ENCODE measurements at places on chromosomes 5 and 9.
A peak's percentile ranks its signal among the peaks of the same experiment; 100 is the strongest.

GRCh38 chr9:22683700-22684075, 237.1 kb downstream of the DMRTA1 start:
- peak; percentile 76 for ATAC-seq

GRCh38 chr9:100090880-100091279, 7.9 kb downstream of the ERP44 start:
- ATAC-seq: no peak

DNA sequence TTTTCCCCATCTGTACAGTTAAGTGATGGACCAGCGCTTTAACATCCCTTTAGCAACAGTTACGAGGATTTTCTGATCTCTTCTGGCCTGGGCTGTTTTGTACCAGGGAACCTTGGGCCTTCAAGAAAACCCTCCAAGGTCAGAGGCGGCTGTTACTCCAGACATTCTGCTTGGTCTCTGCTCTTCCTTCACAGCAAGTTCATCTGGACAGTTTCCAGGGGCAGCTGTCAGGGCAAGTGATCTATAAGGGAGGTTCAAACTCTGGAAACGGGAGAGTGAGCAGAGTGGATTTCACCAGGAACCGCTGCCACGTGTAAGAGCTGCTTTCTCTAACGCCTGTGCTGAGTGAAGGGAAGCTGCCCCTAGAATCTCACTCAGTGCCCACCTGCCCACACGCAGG, 36.7 kb downstream of the ZNF618 start:
- ATAC-seq: no peak

- peak; percentile 39 for ATAC-seq
These were observed 292.5 kb downstream of the PARP8 start for GRCh38 chr5:50958852-50959457.

DNA sequence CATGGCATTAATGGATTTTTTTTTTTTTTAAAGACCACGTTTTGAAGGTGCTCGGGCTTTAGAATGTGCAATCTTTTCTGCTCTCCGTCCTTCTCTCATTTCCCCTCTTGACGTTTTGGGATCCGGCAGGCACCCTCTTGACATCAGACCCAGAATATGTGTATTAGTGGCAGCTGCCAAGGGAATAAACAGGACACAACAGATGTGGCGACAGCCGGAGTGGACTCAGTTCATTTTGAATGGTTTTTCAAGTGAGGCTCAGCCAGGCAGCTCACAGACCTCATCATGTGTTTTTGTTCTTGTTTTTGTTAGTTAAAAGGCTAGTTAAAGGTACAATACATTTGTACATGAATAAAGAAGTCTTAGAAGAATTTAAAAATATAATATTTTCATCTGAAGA, 365.0 kb upstream of the SEMA6A start:
- no peak for ATAC-seq

- no peak for ATAC-seq
These were observed 117.2 kb downstream of the CDC42SE2 start for GRCh38 chr5:131381021-131381420.

- peak; percentile 95 for ATAC-seq
These were observed 207.1 kb downstream of the ICE1 start for GRCh38 chr5:5629607-5629978.
